Memory B cell (primary cell): ENCODE measurements at places on chromosomes 13 and 19.
A peak's percentile ranks its signal among the peaks of the same experiment; 100 is the strongest.

- no peak for DNase-seq
Observed at GRCh38 chr19:35931874-35932202, 4.3 kb upstream of the LRFN3 start.

- DNase-seq, result no peak
Observed at GRCh38 chr13:66663711-66664110, 566.4 kb downstream of the PCDH9 start.

DNA sequence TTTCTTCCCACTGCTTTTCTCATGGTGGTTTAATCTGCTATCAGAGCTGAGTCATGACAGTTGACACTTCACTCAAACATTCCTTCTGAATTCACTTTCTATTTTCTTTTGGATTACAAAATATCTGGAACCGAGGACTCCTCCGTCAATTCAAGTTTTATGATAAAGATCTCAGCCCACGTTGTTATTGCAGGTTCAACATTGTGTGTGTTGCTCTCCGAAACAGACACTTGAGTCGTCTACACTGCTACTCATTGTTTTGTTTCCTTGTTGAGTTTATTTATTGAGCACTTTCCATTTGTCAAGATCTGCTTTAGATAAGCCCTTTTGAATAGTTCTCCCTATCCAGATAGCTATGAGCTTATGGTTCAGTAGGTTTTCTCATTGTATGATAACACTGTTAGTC lies 636.1 kb upstream of the GPC6 start:
- DNase-seq, result no peak

- DNase-seq, result no peak
Observed at GRCh38 chr13:46630431-46631178, 77.6 kb downstream of the LRCH1 start.

GRCh38 chr19:13103581-13104359 lies 1.1 kb upstream of the LYL1 start:
- DNase-seq, result peak; percentile 35

DNA sequence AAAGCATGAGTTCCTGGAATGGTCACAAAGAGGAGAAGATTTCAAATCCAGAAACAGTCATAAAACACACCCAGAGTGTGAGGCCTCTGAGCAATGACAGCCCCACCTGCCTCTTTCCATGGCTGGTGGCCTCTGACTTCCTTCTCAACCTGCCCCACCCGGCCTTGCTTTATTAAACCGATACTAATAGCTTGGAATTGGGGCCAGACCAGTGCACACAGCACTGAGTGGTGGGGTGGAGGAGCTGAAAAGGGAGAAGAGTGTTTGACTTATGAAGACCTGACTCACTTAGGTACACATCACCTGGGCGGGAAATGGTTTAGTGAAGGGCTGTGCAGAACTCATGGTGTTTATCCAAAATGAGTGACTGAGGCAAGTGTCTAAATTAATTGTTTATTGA lies 20.7 kb upstream of the CEACAM6 start:
- DNase-seq, result no peak

DNA sequence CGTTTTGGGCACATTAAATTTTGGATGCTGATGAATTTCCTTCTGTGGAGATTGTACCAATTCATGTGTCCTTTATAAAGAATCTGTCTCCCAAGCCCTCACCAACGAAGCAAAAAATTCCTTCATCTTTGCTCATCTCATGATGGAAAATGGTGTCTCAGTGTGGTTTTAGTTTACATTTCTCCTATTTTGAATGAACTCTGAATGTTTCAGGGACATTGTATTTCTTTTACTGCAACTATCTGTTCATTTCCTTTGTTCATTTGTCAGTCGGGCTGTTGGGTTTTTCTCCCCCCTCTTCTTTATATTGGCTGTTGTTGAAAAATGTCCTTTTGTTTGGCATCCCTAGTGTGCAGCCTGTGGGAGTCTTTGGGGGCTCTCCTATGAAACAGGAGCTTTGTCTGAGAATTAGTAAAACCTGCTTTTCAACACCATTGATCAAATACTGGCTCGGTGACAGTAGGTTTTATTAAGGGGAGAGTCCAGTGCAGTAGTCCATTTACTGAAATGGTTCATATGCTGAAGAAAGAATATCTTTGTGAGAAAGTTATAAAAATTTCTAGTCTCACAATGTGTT lies 91.3 kb upstream of the C1QTNF9B start:
- no peak for DNase-seq

- DNase-seq, result no peak
Observed at GRCh38 chr19:44164327-44164672, 600 bp upstream of the ZNF226 start.

DNA sequence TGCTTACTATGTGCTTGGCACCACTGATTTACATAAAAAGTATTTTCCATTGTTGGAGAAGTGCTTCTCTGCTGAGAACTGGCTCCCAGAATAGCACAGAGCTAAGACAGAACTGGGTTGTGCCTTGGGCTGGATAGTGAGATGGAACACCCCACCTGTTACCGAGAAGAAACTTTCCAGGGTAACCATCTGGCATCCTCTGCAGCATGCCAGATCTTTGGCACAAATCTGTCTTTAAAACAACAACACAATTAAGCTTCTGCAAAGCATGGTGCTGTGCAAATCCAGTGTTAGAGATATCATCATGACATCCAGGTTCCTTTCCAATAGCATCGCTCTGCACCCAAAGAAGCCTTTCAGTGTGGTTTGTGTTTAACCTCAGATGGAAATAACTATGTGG lies 202.5 kb upstream of the RFC3 start:
- DNase-seq, result no peak

DNA sequence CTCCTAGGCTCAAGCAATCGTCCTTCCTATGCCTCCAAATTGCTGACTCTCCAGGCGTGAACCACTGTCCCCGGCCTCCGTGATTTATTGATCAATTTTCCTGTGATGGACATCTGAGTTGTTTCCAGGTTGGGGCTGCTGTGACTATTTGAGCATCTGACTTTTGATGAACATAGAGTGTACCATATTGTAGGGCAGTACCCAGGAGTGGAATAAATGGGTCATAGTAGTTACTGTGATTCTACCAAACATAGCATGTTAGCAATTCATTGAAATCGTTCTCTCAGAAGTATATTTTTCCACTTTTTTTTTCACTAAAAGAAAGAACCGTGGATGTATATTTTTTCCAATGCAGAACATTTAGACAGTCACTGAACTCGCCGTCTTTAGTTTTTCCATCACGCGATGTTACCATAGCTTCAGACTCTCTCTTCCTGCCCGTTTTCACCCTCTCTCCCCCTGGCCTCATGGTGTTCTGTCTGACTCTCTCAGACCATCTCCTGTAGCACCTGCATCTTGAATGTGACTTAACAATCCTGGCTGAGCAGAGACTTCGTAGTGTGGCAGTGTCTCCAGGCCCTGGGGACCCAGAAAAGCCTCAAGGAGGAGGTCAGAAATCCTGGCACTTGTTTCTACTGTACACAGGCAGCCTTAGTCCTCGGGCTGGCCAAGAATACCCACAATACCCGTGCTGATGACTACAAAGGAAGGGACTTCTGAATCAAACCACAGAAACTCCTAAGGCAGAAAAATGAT lies 3.2 kb upstream of the RASGRP4 start:
- DNase-seq, result no peak

DNA sequence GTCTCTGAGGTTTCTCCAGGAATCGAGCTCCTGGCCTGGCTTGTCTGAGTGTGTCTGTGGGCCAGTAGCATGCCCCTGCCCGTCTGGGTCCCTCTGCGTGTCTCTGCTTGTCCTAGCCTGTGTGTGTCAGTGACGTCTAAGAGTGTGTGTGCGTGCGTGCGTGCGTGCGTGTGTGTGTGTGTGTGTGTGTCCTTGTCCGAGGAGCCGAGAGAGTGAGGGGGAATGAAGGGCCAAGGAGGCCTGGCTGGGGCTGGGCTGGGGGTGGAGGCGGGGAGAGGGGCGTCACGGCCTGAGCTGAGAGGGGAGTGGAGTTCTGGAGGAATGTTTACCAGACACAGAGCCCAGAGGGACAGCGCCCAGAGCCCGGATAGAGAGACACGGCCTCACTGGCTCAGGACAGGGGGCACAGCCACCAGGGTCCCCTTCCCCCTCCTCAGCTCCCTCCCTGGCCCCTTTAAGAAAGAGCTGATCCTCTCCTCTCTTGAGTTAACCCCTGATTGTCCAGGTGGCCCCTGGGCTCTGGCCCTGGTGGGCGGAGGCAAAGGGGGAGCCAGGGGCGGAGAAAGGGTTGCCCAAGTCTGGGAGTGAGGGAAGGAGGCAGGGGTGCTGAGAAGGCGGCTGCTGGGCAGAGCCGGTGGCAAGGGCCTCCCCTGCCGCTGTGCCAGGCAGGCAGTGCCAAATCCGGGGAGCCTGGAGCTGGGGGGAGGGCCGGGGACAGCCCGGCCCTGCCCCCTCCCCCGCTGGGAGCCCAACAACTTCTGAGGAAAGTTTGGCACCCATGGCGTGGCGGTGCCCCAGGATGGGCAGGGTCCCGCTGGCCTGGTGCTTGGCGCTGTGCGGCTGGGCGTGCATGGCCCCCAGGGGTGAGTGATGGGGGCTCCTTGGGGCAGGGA lies at the start of gene AXL:
TSS of gene AXL (plus strand) at position 609 of the 893 bp plus-strand sequence. CDS start at position 779, 170 bp downstream.
- DNase-seq, result no peak

DNA sequence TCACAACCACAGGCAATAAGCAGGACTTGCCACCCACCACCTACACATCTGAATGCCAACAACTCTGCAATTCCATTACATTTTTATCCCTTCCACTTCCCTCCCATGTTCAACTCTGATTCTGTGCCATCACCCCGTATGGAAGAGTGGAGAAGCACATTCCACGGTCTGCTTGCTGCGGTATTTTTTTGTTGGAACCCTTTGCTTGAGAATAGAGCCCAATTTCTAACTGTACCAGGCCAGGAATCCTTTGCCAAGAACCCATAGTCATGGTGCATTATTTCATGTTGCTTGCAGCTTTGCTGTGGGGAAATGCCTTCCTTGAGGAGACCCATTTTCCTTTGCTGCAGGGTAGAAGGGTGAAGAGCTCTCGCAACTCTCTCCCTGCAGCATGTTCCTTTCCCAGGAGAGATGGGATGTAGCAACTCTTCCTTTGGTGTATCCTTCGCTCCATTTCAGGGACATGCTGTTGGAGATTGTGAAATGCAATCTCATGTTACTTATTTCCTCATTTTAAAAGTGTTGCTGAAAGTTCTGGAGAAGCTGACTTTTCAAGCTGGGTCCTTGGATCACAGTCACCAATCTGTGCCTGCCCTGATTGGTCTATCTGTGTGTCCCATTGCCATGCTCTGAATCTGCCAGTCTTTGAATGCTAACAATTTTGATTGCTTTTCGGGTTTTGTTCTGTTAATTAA lies 69.8 kb upstream of the STARD13 start:
- DNase-seq, result no peak
